ENCODE measurements at places on chromosomes 6 and 20.

- no peak for DNase-seq
Measured at GRCh38 chr6:13217206-13217905, 111.0 kb downstream of the TBC1D7 start.

DNA sequence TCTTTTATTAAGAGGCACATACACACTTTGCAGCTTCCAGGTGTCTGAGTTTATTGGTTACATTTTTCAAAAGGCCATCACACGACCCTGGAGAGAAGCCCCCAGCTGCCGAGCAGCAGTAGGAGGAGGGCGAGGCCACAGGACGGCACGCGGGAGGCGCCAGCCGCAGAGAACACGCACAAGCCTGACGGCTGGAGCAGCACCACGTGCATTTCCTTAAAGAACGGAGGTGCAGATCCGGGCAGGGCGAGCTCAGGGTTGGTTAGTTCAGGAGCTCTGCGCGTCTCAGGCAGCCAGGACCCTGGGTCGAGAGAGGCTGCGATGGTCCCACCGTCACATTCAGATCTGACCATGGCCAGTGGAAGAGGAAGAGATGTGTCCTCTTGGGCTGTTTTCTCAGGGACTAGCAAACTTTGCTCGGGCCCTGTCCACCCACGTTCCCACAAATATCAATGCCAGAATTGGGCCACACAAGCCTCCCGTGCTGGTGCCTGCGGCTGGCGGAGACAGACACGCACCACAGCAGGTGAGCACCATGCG lies 121.4 kb upstream of the AFDN start:
- DNase-seq, result no peak

- no peak for DNase-seq
Measured at GRCh38 chr6:148085631-148086331, 256.9 kb upstream of the SASH1 start.

DNA sequence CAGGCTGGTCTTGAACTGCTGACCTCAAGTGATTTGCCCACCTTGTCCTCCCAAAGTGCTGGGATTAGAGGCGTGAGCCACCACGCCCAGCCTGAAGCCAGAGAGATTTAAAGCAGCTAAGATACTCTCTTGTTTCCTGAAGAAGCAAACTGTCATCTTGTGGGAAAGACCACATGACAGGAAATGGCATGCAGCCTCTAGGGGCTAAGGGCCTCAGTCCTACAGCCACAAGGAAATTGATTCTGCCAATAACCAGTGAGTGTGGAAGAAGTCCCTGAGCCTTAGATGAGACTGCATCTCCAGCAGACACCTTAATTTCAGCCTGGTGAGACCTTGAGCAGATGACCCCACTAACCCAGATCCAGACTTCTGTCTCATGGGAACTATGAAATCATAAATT lies 40.9 kb downstream of the KIZ start:
- DNase-seq, result no peak

DNA sequence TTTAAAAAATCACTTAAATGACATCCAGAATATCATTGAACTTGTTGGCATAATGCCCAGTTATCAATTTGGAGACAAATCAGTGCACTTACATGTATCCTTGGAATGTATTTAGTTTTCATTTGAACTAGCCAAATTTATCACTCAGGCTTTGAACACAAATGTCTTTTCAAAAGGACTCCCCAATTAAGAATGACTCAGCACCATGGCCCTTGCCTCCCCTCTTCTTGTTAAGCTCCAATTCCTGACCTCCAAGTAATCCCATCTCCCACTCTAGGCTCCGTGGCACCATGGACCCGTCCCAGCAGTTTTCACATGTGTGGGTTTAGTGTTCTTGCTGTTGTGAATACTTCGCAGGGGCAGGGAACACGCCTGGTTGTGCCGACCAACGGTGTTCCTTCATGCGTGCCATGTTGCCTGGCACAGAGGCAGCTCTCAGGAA lies 2.7 kb downstream of the AKAP12 start:
- no peak for DNase-seq

DNA sequence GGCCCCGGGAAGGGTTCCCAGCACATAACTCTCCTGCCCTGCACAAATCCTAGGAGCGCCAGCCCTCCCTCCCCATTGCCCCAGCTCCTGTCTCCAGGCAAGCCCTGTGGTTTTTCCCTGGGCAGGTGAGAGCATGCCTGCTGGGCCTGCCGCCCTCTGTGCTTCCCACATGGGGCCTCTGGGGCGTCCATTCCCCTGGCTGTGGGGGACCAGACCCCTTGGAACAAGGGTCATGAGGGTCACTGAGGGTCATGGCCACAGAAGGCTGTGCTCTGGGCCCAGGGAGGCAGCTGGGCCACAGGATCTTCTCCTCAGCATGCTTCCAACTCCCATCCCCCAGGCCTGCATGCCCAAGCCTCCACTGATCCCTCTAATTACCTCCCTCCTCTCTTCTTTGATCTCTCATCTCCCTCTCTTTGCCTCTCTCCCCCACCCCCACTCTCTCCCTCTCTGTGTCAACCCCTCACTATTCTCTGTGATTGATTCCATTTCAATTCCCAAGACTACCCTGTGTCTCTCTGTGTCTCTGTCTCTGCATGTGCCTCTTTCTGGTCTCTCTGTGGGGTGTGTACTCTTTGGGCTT lies 6.1 kb downstream of the MDFI start:
- DNase-seq, result no peak

All from AG08396 (cell line).